ENCODE measurements at places on chromosomes 3 and 15.

- DNase-seq, result no peak
Observed at GRCh38 chr15:97567411-97567810, 393.1 kb upstream of the ARRDC4 start.

GRCh38 chr3:143531101-143531500 lies 317.2 kb downstream of the SLC9A9 start:
- peak; percentile 84 for DNase-seq

DNA sequence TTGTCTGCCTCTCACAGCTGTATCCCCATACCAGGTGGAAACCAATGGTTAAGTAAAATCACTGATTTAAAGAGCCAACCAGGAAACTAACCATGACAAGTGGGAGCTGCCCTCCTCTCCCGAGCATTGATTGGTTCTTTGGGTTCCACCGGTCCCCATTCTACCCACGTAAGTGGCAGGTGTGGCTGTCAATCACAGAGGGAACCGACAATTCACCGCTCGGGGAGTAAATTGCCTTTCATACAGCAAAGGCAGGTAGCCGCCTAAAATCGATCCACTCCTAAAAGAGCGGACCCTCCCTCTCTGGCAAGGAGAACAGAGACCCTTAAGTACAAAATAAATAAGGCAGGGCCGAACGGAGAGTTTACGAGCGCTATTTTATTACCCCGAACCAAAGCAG lies 1.2 kb downstream of the ERC2 start:
- DNase-seq, result peak; percentile 43

DNA sequence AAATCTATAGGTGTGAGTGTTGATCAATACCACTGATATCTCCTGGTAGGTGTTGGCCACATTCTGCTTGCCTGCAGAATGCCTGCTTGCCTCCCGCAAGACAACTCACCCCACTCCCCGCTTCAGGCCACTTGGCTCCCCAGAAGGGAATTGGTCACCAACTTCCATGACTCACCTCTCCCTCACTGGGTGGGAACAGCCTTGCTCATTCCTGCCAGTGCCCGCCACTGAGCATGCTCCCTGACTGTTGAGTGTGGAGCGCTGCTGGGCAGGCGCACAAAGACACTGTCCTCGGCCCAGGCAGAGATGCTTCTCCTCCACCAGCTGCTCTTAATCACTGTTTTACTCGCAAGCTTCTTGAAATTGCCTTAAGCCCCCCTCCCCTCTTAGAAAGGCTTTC lies 57.3 kb upstream of the PPP2R3A start:
- DNase-seq, result peak; percentile 55

DNA sequence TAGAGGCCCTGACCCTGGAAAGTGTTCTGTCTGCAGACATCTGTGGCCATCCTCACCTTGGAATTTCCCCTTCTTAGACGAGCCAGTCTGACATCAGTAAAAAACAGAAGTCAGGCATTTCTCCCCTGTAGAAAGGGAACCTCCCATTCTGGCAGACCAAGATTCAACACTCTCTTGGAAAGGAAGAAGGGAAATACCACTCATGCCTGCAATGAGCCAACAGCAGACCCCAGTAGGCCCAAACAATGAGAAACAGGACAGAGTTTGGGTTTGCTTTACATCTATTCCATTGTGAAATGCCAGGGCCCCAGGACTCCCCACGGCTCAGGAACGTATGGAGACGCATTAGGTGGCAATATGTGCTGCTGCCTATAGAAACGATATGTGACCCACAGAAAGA lies 264.0 kb upstream of the NSMCE3 start:
- no peak for DNase-seq

DNA sequence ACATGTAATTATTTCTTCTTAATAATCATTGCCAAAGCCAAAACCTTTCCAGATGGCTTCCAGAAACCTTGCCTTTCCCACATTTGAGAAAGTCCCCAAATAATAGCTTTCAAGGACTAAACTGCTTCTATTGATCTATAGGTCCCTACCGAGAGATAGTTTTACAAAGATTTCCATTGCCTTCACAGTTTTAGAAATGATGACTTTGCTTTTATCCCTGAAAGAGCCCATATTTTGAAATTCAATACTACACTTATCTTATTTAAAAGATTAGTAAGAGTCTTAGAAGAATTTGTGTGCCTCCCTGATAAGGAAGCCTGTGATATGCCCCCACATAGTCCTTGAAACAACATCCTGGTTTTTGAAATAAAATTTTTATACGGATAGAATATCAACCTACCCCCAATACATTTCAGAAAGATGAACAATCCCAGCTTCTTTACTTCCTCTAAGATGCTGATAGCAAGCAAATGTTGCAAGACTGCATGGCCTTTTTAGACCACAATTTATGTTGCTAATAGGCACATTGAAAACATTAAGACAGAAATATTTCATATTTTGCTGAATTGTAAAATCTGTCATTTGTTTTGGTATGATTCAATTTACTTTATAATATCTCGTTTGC lies 146.3 kb downstream of the TMCO5A start:
- no peak for DNase-seq

- peak; percentile 62 for DNase-seq
Observed at GRCh38 chr3:42229942-42230688, 35.9 kb downstream of the CCK start.

DNA sequence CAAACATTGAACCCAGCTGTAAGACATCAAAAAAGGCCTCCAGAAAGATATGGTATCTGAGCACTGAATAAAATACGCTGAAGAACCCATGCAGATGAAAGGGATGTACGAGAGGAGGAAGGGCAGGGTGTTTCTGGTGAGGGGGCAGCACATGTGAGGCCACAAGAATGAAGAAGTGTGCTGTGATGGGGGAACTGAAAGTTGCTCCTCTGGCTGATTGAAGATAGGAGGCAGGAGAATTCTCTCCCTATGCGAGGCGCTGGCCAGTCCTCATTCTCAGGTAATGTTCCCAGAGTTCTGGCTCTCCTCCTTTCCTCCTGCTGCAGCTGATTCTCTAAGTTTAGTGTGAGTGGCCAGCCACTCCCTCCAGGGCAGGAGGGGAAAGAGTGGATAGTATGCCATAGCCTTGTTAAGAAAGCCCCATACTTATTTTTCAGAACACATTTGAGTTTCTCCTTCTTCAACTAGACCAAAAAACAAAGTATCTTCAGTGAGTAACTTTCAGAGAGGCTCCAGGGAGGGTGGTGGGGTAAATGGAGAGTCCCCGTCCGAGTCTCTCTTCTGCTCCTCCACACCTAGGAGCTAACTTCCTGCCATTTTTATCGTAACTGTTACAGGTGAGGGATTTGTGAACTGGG lies 26.9 kb upstream of the MYO1E start:
- DNase-seq, result no peak

GRCh38 chr3:57815036-57815435 lies 58.9 kb downstream of the SLMAP start:
- DNase-seq, result no peak

GRCh38 chr15:75884041-75884440 lies 19.6 kb upstream of the FBXO22 start:
- peak; percentile 58 for DNase-seq

GRCh38 chr3:167740961-167741587 lies 5.6 kb downstream of the SERPINI1 start:
- DNase-seq, result peak; percentile 41

- DNase-seq, result peak; percentile 50
Observed at GRCh38 chr3:138092023-138092422, 23.4 kb downstream of the DZIP1L start.

DNA sequence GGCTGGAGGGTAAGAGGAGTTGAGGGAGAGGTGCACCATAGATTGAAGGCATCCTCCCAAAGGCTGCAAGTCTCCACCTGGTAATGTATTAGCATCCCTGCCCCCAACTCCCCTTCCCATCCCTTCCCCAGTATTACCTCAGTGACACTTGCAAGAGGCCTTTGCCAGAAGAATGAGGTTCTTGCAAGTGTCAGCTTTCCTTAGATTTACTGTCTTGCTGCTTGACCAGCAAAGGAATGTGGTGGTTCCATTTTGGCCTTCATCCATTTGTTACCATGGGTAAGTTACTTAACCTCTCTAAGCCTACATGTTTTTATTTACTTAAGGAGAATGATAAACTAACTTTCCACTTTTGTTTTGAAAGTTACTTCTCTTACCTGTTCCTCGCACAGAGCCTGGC lies 108.9 kb downstream of the LRTM1 start:
- DNase-seq, result no peak

DNA sequence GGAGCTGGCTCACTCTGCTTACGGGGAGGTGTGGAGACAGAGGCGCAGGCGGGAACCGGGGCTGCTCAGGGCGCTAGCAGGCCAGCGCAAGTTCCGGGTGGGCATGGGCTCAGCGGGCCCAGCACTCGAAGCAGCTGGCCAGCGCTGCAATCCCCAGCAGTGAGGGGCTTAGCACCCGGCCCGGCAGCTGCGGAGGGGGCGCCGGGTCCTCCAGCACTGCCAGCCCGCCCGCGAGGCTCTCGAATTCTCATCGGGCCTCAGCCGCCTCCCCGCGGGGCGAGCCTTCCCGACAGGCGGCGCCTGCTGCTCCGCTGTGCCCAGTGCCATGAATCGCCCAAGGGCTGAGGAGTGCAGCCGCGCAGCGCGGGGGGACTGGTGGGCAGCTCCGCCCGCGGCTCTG lies 78.6 kb upstream of the MITF start:
- DNase-seq, result no peak

- DNase-seq, result peak; percentile 59
Observed at GRCh38 chr15:51117270-51117669, 22.6 kb upstream of the TNFAIP8L3 start.

GRCh38 chr3:179318876-179319275 lies 4.0 kb upstream of the ZNF639 start:
- no peak for DNase-seq

DNA sequence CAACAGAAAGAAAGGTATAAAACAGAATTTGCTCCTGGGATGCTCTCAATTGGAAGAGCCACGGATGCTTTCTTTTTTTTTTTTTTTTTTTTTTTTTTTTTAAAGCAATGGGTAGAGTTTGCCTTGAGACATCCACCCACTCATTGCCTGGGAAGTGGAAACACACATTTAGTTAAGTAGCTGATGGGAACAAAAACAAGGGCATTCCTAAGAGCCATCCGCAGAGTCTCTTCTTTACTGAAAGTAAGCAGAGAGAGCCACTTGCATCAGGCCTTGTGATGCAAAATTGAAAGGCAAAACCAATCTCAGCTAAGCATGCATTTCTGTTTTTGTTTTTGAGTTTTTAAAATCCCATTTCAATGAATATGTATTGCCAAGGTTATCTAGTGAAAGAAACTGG lies 787.9 kb upstream of the LMCD1 start:
- DNase-seq, result no peak

DNA sequence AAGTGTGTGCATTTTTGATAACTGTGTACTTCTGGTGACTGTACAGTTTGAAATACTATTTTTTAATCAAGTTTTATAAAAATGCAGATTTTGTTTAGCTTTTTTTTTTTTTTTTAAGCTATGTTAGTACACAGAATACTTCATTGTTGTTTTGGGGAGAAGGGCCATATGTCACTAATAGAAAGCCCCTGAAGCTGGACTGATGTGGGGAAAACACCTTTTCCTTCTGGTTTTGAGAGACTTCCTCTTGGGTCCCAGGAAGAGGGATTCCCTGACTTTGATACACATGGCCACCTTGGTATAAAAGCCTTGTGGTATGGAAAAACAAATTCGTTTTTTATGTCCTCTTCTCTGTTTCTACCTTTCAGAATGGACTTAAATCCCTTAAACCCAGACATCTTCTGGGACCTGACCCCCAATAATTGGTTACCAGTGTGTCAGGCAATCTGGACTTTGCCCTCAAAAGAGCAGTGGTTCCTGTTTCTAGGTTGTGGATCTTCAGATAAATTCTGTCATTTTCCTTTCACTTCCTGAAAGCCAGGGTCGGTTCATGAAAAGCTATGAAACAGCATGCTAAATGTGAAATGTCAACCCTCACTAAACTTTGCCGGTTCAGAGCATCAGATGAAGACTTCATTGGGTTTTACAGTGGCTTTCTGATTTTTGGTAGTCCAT lies 31.1 kb upstream of the BLOC1S6 start:
- DNase-seq, result no peak

- DNase-seq, result peak; percentile 22
Observed at GRCh38 chr3:147361454-147362420, 44.6 kb downstream of the ZIC4 start.

GRCh38 chr3:105944721-105945120 lies 75.9 kb upstream of the CBLB start:
- peak; percentile 88 for DNase-seq

- no peak for DNase-seq
Observed at GRCh38 chr3:32596282-32596908, 25.7 kb upstream of the DYNC1LI1 start.

GRCh38 chr3:63967675-63968611 lies 55.4 kb downstream of the PSMD6 start:
- peak; percentile 48 for DNase-seq

DNA sequence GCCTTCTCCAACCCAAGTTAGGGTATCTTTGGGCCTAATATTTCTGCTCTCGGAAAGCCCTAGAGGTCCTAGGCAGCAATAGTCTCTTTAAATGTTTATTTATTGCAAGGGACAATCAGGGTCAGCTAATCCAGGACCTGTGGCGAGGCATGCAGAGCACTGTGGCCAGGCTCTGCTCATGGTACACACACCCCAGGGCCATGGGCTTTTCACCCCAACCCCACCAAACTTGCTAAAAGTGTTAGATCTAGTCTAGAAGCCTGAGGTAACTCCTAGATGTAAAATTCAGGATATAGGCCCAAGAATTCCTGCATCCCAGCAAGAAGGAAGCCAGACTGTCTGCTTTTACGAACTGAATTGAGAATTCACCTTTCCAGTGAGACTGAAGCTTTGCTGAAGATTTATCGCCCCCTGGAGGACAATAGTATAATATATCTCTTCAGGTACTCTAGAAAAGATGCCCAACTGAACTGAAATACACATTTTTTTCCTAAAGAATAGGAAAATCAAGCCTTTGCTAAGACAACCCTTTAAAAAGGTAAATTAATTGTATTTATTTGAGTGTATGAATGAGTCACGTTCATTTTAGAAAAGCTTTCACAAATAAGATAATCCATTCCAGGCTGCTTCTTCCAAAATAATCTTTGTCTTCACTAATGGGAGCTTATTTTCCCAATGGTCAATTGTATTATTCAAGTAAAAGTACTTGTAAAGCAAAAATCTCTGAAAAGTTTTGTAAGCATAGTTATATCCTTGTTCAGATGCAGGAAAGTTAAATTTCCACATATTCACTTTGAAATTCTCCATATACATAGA lies 89.8 kb downstream of the LRRC3B start:
- peak; percentile 30 for DNase-seq

DNA sequence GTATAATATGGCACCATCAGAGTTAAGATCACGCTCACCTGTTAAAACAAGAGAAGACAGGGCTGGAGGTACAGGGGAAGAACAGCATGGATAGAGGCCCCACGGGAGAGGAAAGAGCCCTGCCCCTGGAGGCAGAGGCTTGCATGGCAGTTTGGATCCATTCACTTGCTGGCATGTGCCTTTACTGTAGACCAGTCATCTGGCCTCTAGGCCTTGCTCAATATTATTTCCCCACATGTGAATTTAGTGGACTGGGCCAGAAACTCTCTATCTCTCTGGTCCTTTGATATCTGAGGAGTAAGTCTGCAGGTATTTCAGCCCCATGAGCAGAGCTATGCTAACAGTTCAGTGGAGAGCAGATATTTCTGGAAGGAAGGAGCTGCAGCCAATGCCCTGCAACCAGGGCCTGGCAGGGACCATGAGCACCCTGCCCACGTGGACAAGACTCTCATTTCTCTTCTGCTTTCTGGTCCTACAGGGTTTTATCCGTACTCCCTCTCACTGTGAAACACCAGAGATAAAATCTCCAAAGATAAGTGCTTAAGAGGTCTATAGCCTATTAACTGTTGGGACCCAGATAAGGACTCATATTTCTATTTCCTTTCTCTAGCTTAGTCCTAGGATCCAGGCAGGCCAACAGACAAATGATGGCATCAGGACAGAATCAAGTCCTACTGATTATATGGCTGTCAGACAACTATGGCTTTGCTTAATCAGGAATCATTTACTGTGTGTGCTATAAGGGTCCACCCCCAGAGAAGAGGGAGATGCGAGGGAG lies 65.0 kb downstream of the CLDN11 start:
- DNase-seq, result peak; percentile 37
